ENCODE measurements at places on chromosomes 16 and 17.

GRCh38 chr16:86590501-86591144, 12.3 kb downstream of the FOXL1 start:
- no peak for DNase-seq

GRCh38 chr16:14609716-14610115, 20.3 kb downstream of the PARN start:
- DNase-seq, result no peak

GRCh38 chr16:83539736-83540490, 267.9 kb upstream of the HSBP1 start:
- no peak for DNase-seq

DNA sequence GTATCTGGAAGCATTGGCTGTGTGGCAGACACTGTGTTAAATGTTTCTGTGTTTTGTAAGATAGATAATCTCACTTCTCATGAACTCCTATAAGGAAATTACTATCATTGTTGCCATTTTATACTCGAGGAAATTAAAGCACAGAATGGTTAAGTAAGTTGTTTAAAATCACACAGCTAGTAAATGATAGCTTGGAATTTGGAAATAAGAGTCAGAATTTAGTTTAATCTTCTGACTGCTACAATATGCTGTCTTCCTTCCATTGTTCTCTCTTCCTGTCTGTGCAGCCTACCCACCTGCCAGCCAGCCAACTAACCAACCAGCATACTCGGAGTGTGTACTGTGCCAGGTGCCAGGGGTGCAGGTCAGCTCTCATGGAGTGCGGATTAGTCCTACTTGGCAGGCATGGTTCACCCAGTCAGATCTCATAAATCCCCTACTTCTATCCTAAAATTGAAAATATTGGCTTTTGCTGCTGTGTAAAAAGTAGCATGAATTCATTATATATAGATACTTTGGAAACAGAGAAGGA, 79.9 kb upstream of the LGALS9 start:
- no peak for DNase-seq

GRCh38 chr16:35750701-35751104, 2291.3 kb downstream of the TP53TG3F start:
- no peak for DNase-seq

- no peak for DNase-seq
These were observed 61.8 kb downstream of the XYLT1 start for GRCh38 chr16:17408955-17409441.

- no peak for DNase-seq
These were observed 23.2 kb downstream of the MYH3 start for GRCh38 chr17:10633738-10634379.

DNA sequence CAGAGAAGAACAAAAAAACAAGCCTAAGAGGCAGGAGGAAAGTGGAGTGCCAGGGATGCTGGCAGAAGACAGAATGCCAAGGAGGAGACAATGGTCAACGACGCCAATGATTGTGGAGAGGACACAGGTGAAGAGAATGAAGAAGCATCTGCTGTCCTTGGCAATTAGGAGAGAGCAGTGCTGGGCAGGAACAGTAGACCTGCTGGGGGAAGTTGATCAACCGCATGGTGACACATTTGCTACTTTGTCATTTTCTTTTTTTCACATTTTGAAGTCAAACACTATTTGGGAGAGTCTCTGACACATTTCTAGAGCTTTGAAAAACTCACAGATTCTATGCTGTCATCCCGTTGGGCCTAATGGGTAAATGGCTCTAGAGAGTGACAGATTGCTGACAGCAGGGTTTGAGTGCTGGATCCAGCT, 1.1 kb upstream of the PIK3R6 start:
- DNase-seq, result no peak

GRCh38 chr16:1494129-1494640, 1.0 kb downstream of the TELO2 start:
- DNase-seq, result no peak

GRCh38 chr17:66115246-66115645, 76.7 kb downstream of the CEP112 start:
- DNase-seq, result no peak

DNA sequence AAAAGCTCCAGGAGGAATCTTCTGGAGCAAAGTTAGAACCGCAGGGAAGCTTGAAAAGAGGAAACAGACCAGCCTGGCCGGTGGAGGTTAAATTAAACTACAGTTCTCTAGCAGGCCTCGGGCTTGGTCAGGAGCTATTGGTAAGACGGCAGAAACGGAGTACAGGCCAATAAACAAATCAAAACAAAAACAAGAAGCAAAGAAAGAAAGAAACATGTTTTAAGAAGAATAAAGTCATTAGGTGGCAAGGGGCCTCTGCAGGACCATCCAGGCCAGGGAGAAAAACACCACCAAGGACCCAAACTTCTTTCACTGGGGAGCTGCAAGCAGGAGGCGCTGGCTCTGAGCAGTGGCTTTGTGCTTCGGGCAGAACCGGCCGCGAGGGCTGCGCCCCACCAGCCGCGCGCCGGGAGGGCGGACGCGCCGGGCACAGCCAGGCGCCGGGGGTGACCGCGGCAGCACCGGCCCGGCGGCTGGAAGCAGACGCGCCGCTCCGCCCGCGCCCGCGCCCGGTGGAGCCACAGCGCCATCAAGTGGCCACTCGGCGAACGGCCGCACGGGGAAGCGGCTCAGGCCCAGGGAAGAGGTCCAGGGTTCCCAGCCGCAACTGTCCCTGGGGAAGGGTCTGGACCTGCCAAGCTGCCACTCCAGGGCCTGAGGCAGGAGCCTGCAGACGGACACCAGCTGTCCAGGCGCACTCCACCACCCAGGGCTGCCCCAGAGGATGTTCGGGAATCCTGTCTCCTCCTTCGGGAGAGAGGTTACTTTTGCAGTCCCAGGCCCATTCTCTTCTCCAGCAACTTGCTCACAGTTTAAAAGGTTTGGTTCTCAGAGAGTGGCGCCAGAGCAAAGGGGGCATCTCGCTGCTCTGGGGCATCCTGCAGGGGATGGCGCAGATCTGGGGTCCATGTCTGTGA, 419.4 kb downstream of the SOX9 start:
- no peak for DNase-seq

GRCh38 chr17:9487406-9487805, 88.2 kb downstream of the STX8 start:
- no peak for DNase-seq
